ENCODE measurements at places on chromosomes 3 and 15.

DNA sequence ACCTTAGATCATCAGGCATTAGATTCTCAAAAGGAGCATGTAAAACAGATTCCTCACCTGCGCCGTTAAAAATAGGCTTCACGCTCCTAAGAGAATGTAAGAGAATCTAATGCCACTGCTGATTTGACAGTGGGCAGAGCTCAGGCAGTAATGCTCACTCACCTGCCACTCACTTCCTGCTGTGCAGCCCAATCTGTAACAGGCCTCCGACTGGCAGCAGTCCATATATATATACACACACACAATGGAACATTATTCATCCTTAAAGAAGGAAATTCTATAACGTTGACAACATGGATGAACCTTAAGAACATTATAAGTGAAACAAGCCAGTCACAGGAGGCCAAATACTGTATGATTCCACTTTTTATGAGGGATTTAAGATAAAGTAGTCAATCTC, 24.5 kb downstream of the ZNF148 start:
- DNase-seq: no peak

GRCh38 chr3:182618085-182618732, 175.1 kb upstream of the ATP11B start:
- no peak for DNase-seq

DNA sequence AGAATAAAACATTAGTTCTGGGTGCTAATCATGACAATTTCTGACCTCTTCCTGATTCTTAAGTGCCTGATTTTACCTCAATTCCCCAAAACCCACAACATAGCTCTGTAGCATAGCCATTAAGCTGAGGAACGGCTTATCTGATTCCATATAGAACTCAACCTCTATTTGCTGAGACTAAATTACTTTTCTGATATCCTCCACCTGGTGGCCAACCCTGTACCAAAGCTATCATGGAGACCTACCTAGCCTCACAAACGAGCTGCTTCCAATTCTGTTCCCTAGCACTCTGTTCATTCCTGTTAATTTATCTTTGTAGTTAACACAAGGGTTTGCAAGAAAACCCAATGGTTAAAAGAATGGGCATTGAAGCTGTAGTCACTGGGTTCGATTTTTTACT, 245.2 kb downstream of the PLOD2 start:
- DNase-seq: no peak

DNA sequence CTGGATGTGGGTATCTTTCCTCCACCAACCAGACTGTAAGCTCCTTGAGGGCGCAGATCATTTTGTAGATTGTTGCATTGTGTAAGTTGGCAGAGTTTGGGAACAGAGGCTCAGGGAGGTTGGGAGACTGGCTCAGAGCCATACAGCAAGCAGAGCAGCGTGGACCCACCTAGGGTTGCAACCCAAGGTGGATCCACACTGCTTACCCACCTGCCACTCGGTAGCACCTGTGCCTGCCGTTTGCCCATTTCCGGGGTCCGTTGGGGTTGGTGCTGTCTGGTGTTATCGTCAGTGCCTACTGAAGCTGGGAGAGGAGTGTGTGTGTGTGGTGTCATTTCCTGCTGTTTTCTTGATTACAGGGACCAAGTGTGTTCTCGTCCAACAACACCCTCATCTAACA, 19.0 kb downstream of the SMAD6 start:
- DNase-seq: no peak

GRCh38 chr3:126616931-126617330, 38.0 kb downstream of the TXNRD3 start:
- no peak for DNase-seq

GRCh38 chr3:41120460-41120859, 78.8 kb upstream of the CTNNB1 start:
- no peak for DNase-seq

GRCh38 chr3:197422506-197422905, 124.1 kb upstream of the DLG1 start:
- no peak for DNase-seq

DNA sequence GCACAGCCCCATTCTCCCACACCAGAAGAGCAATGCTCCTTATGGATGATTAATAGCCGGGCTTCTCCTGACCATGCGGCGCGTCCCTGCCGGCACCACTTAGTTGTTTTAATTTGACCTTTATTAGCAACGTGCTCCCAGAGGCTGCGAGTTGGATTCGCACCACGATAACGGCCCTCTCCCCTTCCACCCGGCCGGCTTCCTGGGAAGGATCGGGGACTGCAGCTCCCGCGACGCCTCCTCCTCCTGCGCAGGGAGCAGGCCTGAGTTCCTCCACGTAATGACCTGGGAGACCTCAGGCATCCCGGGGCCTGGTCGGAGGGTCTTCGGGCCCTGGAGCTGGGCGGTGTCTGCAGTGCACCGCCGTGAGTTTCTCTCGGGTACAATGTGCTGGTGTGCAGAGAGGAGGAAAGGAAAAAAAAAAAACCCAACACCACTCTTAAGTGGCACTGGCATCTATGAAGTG, 243.3 kb upstream of the TOPAZ1 start:
- DNase-seq: no peak

- DNase-seq: no peak
Measured at GRCh38 chr3:174122411-174122810, 724.9 kb downstream of the NLGN1 start.

- DNase-seq: no peak
Measured at GRCh38 chr3:123871946-123872345, 12.2 kb downstream of the MYLK start.

- no peak for DNase-seq
Measured at GRCh38 chr15:61796056-61796455, 264.2 kb downstream of the VPS13C start.

DNA sequence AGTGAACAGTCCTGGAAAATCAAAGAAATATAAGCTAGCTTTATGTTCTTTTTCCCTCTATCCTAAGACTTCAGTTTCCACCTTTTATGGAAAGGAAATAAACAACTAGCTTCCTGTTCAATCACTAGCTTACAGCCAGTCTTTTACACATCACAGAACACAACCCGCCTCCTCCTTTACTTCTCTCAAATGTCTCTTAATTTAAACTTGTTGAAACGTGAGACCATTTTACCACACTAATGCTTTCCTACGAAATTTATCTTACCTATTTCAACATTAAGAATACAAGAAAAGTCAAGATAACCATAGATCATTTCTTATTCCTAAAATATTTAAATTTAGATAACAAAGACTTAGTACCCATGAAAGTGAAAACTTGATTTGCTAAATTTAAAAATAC, 6.2 kb downstream of the PRTG start:
- no peak for DNase-seq

DNA sequence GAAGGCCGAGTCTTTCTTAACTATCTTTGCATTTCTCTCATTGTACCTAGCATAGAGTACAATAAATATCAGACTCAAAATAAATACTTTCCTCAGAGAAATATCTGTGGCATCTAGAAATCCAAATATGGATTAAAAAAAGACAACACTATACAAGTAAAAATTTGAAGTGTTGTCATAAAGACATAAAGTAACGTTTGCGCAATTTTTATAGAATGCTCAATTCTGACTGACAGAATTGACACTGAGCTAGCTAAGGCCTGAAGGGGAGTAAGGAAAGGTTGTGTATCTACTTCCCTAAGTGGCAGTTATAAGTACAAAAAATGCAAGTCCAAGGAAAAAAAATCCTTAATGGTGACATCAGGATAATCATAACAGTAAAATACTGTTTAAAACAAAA, 1.1 kb downstream of the SEC11A start:
- no peak for DNase-seq

- DNase-seq: no peak
Measured at GRCh38 chr3:14423197-14423743, 20.9 kb downstream of the SLC6A6 start.

DNA sequence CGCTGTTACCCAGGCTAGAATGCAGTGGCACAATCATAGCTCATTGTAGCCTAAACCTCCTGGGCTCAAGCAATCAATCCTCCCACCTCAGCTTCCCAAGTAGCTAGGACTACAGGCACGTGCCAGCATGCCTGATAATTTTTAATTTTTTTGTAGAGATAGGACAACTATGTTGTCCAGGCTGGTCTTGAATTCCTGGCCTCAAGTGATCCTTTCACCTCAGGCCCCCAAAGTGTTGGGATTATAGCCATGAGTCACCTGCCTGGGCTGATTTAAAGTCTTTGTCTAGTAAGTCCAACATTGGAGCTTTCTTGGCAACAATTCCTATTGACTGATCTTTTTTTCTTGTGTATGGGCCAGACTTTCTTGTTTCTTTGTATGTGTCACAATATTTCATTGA, 28.1 kb downstream of the SPINK8 start:
- no peak for DNase-seq

DNA sequence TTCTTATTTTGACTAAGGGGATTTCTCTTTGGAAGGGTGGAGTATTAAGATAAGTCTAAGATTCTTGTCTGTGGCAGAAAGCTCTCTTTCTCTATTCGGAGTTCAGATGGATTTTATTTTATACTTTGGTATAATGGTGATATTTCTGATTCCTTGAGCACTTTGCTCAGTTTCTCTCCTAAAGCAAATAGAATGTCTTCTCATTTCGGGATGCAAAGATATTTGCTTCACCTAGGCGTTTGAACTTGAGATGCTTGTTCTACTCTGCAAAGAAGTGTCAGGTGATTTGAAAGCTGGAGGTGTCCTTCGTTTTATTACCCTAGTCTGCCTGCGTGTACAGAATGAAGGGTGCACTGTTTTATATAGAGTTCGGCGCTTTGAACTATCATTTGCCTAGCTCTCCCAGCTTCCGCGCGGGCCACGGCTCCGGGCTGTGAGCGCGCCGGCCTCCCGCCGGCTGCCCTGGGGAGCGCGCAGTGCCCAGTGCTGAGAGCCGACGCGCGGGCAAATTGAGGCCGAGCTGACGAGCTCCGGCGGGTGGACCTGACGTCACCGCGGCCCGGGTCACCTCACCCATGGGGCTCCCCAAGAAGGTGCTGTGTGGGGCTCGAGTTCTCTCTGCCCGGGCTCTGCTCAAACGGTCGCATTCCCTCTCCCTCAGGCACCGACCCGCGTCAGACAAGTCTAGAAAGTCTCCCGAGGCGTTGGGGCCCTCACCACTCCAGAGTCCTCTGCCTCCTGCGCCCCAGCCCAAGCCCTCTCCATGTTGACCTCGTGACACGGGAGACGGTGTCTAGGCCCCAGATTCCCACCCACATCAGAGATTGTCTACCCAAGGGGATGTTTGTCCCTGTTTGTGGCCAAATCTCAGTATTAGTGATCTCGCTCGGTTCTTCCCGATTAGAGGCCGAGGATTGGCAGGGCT, 7.5 kb downstream of the SOX2 start:
- DNase-seq: no peak

- DNase-seq: no peak
Measured at GRCh38 chr15:68818769-68819494, 1.8 kb downstream of the ANP32A start.

DNA sequence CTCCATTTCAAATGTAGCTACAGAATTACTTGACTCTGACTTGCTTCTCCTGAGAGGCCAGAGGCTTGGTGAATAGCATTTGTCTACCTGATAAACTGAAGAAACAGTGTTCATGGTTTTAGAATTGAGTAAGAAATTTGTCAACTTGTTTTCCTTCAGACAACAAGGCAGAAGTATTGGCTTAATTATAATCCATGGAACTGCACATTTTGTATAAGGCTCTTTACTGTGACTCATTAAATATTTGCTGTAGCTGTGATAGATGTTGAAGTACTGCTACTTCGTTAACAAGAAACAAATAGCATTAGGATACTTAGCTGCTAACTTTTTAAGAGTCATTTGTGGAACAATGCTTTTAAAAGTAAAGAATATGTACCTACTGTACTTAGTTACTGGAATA, 4.6 kb downstream of the UNC13C start:
- DNase-seq: no peak

DNA sequence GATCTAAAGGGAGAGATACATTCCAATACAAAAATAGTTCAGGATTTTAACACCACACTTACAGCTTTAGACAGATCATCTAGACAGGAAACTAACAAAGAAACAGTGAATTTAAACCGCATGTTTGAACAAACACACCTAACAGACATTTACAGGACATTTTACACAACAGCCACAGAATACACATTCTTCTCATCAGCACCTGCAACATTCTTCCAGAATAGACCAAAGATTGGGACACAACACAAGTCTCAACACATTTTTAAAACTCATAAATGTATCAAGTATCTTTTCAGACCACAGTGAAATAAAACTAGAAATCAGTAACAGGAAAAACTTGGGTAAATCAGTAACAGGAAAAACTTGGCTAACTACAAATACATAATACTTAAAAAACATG, 256.3 kb downstream of the MCTP2 start:
- no peak for DNase-seq

- DNase-seq: no peak
Measured at GRCh38 chr3:124486324-124486723, 243.9 kb upstream of the UMPS start.

- no peak for DNase-seq
Measured at GRCh38 chr3:105996781-105997180, 128.0 kb upstream of the CBLB start.

GRCh38 chr15:43859546-43859945, 32.7 kb downstream of the WDR76 start:
- DNase-seq: no peak

DNA sequence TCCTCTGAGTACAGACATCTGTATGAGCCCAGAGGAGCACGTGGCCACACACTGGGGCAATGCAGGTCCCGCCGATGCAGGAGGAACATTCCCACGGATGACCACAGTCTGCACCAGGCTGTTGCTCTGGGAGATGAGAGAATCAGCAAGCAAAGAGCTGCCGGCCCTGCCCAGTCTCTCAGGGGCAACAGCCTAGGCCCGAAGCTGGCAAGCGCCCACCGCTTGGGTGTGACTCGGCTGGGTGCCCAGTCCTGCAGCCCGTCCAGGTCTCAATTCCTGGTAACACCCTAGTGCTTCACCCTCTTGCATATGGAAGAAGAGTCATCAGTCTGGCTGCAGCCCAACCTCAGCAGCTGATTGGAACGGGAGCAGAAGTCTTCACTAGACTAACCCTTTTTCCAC, 153.7 kb upstream of the HES1 start:
- DNase-seq: no peak

DNA sequence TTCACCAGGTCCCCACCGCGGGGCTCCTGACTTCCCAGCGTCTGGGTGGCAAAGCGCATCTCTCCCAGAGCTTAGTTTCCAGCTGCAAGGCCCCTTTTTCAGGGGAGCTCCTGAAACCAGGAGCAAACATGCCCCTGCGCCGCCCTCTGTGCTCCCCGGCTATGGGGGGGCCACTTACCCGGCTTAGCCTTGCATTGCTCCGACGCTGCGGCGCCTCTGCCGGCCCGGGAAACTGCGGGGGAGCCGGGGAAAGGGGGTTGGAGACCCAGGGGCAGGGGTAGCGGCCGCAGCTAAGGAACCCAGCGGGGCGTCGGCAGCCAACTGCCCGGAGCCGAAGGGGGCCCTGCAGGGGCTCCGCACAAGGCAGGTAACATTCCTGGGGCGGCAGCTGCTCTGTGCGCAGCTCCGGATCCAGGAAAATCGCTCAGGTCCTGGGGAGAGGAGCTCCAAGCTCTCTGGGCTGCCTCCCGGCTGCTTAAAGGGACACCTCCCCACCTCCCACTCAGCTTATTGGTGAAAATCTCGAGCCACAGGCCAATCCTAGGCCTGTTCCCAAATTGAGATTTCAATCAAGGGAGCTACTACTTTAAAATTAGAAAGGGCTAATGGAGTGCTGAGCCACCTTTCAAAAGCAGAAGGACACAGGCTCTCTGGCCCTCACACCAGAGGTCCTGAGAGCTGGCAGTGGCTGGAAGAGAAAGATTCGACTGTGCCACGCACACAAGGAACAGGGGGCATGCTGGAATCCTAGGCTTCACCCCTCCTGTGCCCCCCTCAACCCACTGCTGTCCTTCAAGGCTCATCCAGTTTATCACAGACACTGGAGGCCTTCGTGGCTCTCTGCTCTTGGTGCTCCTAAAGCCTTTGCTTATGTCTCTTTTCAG, 42.7 kb upstream of the PRICKLE2 start:
- DNase-seq: no peak

GRCh38 chr15:90481023-90481422, 48.7 kb upstream of the CRTC3 start:
- DNase-seq: no peak

Data from non-pigmented ciliary epithelial cell (primary cell).